Activated CD4-positive, alpha-beta T cell treated with anti-CD3 and anti-CD28 coated beads, Interleukin-2, Interleukin-6, amounts not matched to agents 100 ng/mL and 50 ng/mL, durations not matched to agents 16 hours and 8 hours (primary cell): ENCODE measurements at places on chromosomes 4 and X.

DNA sequence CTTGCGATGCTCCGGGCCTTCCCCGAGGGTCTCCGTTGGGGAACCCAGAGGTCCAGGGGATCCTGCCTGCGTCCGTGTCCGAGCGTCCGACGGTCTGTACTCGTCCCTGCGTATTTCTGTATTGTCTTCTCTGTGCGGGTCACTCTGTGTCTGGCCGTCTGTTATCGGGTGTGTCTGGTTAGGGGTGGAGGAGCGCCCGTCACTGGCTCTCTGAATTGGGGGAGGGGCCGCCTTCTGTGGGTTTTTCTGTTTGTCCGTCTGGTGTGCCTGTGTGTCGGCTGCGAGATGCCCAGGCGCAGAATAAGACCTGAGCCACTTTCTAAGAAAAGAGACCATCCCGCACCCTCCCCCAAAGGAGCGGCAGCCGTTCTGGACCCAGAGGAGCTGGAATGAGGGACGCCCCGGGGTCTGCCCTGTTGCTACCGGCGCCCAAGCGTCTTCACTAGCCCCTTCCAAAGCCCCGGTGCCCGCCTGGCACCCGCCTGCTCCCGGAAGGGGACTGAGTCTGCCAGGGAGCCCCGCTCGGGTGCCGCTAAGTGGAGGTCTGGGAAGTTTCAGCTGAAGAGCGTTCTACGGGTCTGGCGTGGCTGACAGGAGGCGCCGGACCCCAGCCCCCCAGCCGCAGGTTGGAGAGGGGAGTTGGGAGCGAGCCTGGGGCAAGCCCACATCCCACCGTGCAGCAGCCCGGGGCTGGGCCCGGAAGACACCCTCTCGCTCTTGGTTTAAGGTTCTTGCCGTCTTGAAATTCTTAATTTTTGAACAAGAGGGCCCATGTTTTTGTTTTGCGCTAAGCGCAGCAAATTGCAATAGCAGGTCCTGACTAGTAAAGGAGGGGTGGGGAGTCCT, 1.0 kb upstream of the OTOP1 start:
- DNase-seq = no peak

- no peak for DNase-seq
Observed at GRCh38 chr4:72513227-72513626, 55.8 kb downstream of the ADAMTS3 start.

- DNase-seq = no peak
Observed at GRCh38 chrX:53115550-53115874, 21.6 kb downstream of the KANTR start.

GRCh38 chr4:153938994-153939393, 150.1 kb upstream of the SFRP2 start:
- DNase-seq = no peak

DNA sequence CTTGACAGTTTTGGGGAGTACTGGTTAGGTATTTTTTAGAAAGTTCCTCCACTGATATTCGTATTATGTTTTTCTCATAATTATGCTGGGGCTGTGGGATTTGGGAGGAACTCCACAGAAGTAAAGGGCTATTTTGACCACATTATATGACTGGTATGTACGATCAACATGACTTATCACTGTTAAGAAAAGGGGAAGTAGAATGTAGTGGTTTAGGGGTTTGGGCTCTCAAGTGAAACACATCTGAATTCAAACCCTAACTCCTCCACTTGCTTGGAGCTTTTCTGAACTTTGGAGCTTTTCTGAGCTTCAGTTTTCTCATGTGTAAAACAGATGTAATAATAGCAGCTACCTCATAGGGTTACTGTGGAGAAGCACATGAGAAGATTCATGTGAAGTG, 96.4 kb upstream of the C1GALT1C1 start:
- DNase-seq = no peak

GRCh38 chr4:39263895-39264294, 81.6 kb downstream of the WDR19 start:
- no peak for DNase-seq

DNA sequence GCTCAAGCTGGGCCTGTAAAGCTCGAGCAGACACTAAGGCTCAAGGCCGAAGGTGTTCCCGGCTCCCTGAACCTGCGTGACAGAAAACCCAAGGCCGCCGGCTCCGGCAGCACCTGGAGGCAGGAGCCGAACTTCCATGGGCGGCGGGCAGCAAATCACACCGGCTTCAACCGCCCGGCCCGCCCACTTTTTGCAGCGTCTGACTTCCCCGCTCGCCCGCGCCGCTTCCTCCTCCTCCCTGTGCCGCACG, 940 bp upstream of the NSD2 start:
- peak; percentile 90 for DNase-seq

DNA sequence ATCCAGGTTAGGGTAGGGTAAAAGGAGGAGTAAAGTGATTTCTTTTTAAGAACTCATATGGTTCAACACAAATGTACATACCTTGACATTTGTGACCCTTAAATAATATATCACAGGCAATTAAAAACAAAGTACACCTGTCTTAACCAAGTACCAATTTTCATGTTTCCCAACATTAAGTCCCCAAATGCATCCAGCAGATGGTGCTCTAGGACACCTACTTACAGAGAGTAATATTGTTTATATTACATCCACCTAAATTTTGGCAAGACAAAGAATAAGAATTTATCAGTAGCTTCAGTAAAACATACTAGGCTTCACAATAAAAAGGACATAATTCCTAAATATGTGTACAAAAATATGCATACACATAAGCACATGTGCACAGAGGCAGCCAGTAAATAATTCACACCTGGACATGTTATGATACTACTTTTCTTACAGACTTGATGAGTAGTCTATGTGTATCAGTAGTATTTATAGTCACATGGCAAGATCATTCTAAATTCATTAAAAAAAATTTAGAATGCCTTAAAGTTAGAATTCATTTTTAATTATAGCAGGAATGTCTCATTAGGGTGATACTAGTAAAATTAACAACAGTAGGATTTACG, 219.7 kb downstream of the DCLK2 start:
- peak; percentile 46 for DNase-seq

DNA sequence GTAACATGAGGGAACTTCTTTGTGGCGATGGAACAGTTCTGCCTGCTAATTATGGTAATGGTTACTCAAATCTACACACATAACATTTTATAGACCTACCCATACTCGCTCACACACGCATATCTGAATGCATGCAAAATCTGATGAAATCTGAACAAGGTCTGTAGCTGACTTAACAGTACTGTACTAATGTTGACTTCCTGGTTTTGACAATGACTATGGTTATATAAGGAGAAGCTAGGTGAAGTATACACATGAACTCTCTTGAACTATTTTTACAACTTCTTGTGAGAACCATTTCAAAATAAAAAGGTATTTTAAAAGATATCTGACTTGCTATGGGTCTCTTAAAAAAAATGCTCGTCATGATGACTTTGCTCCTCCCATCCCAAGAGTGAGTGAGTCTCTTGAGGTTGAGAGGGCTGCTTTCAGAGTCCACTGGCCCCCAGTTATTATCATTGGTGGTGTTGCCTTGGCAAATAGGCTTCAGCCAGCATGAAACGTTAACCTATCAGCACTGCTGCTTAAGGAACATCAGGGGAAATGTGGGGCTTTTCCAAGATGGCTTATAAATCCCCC, 99.8 kb downstream of the MTMR1 start:
- no peak for DNase-seq

DNA sequence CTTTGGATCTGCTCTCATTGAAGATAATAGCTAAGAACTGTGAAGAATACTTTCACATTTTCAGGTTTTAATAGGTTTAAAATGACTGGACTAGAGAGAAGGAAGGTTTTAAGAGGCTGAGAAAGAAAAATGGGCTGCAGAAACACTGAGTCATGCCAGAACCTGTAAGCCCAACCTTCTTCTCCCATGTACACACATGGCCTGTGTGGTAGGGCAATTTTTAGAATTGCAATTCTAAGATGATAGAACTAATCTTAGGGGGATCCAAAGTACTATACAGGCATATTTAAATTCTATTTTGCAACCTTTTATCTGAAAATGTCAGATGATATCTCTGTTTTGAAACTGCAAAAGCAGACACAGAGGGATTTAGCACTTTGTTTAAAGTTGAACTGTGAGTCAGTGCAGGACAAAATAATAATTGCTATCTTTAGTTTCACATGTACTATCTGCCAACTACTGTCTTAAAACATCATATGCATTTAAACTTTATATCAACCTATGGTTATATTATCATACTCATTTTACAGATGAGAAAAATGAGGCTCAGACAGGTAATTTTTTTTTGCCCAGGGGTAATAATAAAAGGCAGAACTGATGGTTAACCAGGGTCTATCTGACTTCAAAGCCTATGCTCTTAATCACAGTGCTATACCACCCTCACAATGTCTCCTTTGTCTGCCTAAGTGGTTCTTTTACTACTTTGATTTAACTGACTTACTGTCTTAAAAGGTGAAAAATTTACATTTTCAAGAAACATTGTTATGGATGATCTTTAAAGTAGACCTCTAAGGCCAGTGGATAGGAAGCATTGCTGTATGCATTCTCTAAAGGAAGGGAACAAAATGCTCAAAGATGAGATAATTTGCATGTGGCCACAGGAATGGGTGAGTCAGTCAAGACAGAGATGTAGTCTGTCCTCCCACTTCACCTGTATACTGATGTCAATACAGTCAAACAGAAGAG, 4.3 kb downstream of the TMPRSS11E start:
- DNase-seq = no peak

GRCh38 chrX:389021-389441, 2.3 kb upstream of the PPP2R3B start:
- DNase-seq = no peak

DNA sequence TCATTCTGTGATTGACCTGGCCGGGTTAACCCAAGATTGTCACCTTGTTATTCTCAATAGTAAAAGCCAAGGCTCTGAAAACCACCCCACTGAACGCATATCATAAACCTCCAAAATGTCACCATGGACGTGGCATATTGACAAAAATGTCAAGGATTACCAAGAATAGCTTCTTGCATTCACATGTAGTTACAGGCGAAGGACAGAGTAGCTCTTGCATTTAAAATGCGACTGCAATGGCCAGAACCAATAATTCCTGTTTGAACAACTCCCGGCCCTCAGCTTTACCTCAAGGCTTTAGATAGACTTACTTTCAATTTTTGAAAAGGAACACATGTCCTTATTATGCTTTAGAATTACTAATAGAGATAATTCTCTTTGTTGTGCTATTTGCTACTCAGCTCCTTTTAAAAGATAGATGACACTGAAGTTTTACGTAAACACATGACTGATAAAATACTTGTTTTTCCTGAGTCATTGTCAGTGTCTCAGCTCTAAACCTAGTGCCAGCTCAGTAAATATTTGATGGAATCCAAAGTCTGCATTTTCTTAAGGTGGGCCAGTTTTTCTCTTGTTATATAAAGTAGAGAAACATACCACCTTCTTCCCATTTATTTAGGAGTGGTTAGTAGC, 66.3 kb downstream of the CLDN34 start:
- DNase-seq = no peak

DNA sequence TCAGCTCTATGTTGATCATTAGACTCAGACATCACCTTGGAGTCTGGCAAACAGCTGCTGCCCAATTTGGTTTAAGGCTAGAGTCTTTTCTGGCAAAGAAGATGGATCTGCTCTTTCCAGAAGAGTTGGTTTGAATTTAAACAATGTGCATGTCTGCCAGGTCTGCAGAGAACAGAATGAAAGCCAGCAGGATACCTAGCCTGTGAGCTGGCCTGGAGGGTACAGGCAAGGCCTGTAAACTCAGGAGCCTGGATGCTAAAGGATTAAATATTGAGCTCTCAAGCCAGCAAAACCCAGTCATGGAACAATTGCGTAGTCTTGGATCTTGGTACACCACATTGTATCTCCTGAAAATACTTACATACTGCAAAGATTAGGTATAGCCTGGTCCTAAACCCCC, 15.6 kb upstream of the PDLIM3 start:
- DNase-seq = no peak

GRCh38 chr4:158588777-158589176, 67.1 kb downstream of the RXFP1 start:
- DNase-seq = no peak

DNA sequence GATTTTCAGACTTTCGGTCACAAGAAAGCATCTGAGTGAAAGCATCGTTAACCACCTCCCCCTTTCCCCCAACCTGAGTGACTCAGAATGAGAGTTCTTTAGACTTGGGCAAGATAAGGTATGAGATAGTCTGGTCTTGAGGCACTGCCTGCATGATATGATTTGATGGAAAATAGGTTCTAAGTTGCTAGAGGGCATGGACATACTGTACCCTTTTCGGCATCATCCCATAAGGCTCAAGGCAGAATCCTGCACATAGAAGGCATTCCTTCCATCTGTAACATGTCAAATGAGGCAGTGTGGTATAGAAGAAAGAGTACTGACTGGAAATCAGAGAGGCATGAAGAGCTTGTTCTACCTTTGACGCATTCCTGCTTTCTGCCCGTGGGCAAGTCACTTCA, 16.8 kb upstream of the AMOT start:
- no peak for DNase-seq

GRCh38 chr4:34412233-34412632, 1832.1 kb downstream of the ARAP2 start:
- no peak for DNase-seq

- no peak for DNase-seq
Observed at GRCh38 chrX:153744210-153745066, 19.6 kb upstream of the PLXNB3 start.

DNA sequence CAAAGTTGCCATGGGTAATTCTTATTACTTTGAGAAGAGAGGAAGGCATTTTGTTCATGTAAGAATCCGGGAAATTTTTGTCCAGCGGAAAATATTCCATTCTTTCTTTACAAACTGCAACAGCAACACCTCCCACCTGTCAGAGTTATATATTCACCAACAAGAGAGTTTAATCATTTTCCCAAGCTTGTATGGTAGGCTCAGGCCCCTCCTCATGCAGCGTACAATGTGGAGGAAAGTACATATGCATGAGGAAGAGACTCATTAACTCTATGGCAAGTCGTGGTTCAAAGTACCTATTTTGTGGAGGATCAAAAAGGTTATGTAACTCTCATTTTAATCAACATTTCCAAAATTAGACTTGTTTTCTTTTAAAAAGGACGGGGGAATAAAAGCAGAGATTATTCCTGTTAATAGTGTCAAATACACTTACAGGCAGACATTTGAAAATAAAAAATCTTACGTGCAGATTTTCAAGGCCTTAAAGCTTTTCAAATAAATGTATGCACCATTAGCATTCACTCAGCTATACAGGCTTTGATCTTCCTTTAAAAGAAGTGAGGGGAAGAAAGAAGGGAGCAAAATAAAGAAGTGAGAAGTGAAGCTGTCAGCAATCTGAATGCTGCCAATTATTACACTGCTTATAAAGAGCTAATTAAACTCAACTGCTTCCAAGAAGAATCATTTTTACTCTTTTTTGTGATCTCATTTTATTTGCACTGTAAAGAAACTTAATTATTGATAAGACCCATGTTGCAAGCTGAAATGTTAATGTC, 204.8 kb downstream of the FAT4 start:
- no peak for DNase-seq

- no peak for DNase-seq
Observed at GRCh38 chr4:123587983-123588494, 191.4 kb downstream of the SPRY1 start.

DNA sequence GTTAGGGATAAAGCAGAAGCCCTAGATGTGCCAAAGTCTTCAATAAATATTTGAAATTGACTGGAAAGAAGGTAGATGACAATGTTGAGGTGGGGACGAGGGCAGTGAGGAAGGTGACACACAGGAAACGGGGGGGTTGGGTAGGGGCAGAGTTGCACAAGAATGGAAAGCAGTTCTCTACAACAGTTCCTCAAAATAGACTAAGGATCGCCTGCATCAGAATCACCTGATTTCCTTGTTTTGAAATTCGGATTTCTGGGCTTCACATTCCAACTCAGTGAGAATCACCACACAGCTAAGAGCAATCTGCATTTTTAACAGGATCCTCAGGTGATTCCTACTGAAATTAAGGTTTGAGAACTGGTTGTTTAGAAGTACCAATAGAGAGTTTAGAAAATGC, 70.6 kb downstream of the ARFIP1 start:
- peak; percentile 43 for DNase-seq
